ENCODE measurements at places on chromosomes 1 and 21.

- DNase-seq, result no peak
Measured at GRCh38 chr1:152747831-152748230, 10.0 kb upstream of the KPRP start.

GRCh38 chr21:43845386-43845785 lies 19.6 kb upstream of the AGPAT3 start:
- no peak for DNase-seq

- DNase-seq, result no peak
Measured at GRCh38 chr1:103517380-103518047, 8.0 kb upstream of the RNPC3 start.

DNA sequence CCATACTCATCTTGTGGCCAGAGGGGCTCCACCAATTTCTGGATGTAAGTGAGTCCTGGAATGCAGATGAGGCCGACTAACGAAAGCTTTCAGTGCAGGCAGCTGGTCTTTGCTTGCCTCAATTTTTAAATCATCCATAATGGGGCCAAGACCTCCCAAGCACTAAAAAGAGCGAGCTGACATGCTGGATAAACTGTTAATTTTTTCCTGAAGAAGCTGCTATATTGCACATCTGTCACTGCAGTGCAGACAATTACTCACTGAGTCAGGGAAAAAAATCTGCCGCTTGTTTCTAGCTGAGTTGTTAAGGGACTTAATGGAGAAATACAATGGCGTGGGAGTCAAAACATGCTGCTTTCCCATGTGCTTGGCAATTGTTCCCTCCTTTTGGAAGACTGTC lies 205.5 kb downstream of the GPATCH2 start:
- no peak for DNase-seq

GRCh38 chr1:222759451-222760035 lies 22.5 kb downstream of the FAM177B start:
- DNase-seq, result no peak

DNA sequence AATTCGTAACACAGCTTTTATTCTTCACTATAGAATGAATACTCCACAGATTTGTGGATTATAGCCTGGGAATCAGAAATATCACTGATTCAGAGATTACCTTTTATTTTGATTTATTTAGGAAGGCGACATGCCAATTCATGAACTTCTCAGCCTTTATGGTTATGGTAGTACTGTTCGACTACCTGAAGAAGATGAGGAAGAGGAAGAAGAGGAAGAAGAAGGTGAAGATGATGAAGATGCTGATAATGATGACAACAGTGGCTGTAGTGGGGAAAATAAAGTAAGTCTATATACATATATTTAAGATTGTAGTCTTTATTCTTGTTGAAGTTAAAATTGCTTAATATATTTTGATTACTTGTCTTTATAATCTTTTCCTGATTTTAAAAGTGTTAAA lies 33.1 kb downstream of the MIER1 start:
- DNase-seq, result no peak

- DNase-seq, result no peak
Measured at GRCh38 chr1:117793413-117793812, 136.0 kb downstream of the GDAP2 start.

GRCh38 chr1:159936273-159936904 lies 9.0 kb downstream of the IGSF9 start:
- no peak for DNase-seq

GRCh38 chr1:44739307-44740178 lies at the start of gene KIF2C:
TSS of gene KIF2C (plus strand) at chr1:44739837. CDS start at chr1:44739933, 96 bp downstream.
- peak; percentile 100 for DNase-seq

GRCh38 chr1:49626472-49626871 lies 397.3 kb downstream of the AGBL4 start:
- DNase-seq, result no peak

DNA sequence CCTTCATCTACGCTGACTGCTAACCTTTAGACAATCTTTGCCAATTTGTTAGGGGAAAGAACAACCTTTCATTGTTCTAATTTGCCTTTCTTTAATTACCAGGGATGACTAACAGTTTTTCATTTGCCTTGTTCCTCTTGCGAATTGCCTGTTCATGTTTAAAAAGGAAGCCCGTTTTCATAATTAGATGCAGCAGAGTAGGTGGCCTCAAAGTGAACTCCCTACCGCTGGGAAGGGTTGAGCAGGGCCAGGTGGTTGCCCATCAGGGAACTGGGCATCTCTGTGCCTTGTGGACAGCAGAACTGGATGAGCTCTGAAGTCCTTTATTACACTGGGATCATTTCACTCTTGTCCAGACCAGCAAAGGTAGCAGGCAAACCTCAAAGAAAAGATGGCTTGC lies 59.0 kb downstream of the HIVEP3 start:
- no peak for DNase-seq

- DNase-seq, result no peak
Measured at GRCh38 chr1:232473324-232473723, 156.6 kb downstream of the SIPA1L2 start.

- DNase-seq, result no peak
Measured at GRCh38 chr1:11622398-11622797, 31.8 kb downstream of the FBXO2 start.

DNA sequence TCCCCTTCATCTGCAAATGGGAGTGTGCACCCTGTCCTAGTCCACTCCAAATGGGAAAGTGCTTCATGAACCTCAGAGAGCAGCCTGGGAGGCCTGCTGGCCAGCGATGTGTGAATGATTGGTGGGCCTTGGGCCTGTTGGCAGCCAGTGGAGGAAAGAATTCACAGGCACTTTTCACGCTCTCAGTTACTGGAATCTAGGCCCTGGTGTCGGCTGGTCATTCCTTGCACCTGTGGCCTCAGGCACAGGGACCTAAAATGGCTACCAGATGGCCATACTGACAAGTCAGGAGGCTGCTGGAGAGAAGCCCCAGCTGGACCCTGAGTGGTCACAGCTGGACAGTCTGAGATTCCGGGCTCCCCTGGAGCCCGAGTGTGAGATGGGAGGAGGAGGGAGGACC lies 18.4 kb upstream of the EDN2 start:
- no peak for DNase-seq

- no peak for DNase-seq
Measured at GRCh38 chr1:201066986-201067385, 43.5 kb upstream of the KIF21B start.

DNA sequence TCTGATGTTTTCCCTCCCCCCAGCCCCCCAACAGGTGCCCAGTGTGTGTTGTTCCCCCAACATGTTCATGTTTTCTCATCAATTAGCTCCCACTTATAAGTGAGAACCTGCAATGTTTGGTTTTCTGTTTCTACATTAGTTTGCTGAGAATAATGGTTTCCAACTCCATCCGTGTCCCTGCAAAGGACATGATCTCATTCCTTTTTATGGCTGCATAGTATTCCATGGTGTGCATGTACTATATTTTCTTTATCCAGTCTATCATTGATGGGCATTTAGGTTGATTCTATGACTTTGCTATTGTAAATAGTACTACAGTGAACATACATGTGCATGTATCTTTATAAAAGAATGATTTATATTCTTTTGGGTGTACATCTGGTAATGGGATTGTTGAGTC lies 24.6 kb downstream of the ZNF678 start:
- DNase-seq, result no peak

GRCh38 chr1:9121496-9122409 lies 7.1 kb downstream of the GPR157 start:
- DNase-seq, result no peak

GRCh38 chr1:6958407-6959030 lies 173.3 kb downstream of the CAMTA1 start:
- DNase-seq, result no peak

- DNase-seq, result no peak
Measured at GRCh38 chr1:54335755-54336108, 70.5 kb downstream of the SSBP3 start.

- no peak for DNase-seq
Measured at GRCh38 chr1:50378770-50379169, 44.5 kb downstream of the DMRTA2 start.

GRCh38 chr1:26330276-26330675 lies 12.5 kb downstream of the CD52 start:
- no peak for DNase-seq

DNA sequence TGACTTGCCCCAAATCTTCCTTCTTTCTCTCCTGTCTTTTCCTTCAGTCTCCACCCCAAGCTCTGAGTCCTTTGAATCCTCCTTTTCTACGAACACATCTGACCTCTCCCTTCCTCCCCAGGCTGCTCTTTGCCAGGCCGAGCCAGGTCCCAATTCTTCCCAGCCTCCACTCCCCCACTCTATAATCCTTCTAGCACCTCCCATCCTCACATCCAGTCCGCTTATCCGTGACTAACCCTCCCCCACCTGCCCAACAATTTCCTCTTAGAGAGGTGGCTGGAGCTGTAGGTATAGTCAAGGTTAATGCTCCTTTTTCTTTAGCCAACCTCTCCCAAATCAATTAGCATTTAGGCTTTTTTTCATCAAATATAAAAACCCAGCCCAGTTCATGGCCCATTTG lies 9.5 kb upstream of the HPDL start:
- no peak for DNase-seq

DNA sequence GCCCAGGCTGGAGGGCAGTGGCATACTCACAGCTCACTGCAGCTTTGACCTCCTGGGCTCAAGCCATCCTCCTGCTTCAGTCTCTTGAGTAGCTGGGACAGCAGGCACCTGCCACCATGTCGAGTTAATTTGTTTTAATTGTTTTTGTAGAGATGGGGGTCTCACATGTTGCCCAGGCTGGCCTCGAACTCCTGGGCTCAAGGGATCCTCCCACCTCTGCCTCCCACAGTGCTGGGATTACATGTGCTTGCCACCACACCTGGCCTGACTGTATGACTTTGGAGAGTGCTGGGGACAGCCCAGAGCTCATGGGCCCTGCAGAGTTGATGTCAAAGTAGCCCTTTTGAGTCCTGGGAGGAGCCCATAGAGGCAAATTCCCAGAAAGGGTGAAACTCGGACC lies 1.8 kb downstream of the OBSCN start:
- DNase-seq, result no peak

- no peak for DNase-seq
Measured at GRCh38 chr1:36602184-36602583, 119.5 kb upstream of the CSF3R start.

- peak; percentile 27 for DNase-seq
Measured at GRCh38 chr1:156052862-156053767, 483 bp downstream of the UBQLN4 start.

- no peak for DNase-seq
Measured at GRCh38 chr1:66578841-66579240, 44.9 kb downstream of the SGIP1 start.

GRCh38 chr1:226487921-226488320 lies 60.6 kb upstream of the STUM start:
- DNase-seq, result no peak

DNA sequence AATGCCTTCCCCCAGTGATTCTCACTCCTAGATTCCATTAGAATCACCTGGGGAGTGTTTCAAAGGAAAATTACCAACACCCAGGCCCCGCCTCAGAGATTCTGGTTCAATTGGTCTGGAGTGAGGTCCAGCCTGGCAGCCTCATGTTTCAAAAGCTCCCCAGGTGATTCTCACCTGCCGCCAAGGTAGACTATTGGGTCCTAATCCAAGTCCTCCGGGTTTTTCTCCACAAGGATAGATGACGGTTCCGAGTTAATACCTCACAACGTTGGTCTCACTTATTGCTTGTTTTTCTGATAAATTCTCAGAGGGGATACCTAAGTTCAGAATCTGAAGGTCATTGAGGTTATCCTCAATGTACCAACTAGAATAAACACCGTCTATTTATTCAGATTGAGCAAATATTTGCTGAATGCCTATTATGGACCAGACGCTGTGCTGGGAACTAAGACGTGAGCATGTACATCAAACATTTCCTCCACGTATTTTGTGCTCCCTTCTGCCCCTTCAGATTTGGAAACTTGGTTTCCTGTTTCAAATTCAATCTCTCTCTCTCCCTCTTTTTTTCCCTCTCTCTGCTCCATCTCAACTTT lies 97.5 kb downstream of the SEC16B start:
- DNase-seq, result peak; percentile 86

DNA sequence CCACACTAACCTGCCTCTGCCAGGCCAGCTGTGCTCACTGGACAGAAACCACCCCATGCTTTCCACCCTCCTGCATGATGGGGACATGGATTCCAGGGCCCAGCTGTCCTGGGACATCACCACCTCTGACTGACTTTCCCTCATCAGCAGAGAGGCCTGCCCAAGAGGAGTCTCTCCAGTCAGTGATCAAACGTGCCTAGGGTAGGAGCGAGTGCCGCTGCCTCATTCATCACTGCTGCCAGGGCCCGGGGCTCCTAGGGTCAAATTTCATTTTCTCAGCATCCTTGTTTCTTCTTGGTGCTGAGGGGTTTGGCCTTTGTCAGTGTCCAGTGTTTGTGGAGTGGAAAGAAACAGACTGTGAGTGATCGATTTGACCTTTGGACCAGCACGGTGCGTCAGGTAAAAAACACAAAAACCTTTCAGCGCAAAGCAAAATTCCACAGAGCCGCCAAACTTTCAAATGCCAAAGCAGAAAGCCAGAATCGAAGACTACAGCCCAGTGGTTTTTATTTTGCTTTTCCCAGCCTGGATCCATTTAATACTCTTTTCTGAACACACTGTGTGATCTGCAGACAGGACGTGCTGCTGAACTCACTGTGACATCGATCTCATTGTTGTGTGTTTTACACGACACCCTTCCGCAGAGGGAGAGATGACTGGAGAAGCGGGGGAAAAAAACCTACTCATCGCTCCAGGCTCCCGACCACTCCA lies 43.2 kb downstream of the CAPN8 start:
- no peak for DNase-seq

DNA sequence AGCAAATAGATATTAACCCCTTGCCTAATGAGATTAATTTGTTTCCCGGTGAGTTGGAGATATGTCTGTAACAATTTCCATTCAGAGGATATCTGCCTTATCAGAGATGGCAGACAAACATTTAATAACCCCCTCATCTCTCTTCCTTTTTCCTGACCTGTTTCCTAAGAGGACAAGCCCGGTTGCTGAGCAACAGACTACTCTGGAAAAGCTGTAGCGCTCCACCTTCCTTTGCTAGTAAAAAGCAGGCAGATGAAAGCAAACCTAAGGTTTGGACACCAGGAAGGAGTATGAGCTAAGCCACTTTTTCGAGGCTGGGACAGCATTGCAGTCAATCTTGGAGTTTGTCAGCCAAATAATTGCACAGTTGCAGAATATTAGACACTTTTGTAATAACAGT lies 82.4 kb downstream of the RGS21 start:
- no peak for DNase-seq

DNA sequence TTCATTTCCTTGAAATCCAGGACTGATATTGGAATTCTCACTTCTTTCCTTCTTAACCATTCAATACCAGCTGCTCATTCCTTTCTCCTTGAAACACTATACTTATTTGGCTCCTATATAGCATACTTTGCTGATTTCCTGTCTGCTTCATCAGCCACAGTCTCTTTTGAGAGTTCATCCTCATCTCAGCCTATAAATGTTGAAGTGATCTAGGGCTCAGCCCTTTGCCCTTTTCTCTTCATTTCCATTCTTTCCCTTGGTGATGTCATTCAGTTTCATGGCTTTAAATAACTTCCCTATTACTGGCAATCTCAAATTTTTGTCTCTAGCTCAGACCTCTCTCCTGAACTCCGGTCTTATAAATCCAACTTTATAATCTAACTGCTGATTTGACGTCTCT lies 24.1 kb upstream of the RABGAP1L start:
- DNase-seq, result no peak

- no peak for DNase-seq
Measured at GRCh38 chr1:182261655-182262054, 129.9 kb downstream of the GLUL start.
